ENCODE measurements at places on chromosomes 6 and 20.
A peak's percentile ranks its signal among the peaks of the same experiment; 100 is the strongest.

DNA sequence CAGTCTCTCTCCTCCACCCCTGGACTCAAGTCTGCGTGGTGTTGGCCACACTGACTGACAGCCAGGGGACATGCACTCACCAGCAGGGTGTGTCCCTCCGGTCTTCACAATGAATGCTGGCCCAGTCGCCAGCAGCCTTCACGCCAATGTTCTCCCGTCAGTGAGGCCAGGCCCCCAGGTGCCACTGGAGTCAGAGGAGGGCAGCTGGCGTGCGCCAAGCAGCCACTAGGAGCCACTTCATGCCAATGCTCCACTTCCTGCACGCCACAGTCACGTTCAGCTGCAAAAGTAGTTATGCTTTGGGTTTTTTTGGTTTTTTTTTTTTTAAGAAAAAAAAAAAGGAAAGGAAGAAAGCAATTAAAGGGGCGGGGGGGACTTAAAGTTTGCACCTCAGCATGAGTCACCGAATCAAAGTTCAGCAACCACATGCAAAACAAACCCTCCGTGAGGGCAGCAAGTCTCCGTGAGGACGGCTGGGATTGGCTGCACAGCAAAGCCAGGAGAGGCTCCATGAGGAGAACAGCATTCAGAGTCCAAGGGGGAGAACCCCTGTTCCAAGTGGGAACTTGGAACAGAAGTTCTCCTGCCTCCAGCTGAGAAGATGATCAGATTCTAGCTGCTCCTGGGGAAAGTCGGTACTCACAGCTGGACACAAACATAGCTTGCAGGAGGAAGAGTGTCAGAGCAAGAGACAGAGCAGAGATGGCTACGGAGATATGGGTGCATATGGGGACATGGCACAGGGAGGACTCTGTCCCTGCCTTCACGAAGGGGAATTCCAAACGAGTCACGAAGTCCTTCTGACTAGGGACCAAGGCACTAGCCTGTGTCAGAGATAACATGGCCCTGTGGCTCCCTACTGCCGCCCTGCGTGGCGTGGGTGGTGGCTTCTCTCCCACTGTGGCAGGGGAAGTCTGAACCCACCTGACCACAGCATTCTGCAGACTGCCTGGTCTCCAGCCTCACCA, at the start of gene ZC3H12D:
ZC3H12D (minus strand) TSS at position 282 of the 968 bp plus-strand sequence. CDS start 10,471 bp downstream, outside the sequence.
- peak; percentile 94 for DNase-seq

DNA sequence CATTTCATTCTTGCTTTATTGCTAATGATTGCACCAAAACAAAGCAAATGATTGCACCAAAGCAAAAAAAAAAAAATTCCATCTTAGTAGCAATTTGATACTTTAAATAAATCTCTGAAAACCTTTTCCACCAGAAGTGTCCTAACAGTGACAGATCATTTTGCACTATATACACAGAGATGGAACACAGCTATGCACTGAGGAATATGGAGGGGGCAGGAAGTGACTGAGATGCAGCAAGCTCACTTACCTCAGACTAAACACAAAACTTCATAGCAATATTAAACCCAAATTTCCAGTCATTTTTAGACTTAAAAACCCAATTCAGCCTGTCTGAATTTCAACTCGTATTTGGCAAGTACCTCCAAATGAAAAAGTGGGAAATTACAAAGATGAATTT, 41.2 kb downstream of the HIVEP2 start:
- DNase-seq, result peak; percentile 46

DNA sequence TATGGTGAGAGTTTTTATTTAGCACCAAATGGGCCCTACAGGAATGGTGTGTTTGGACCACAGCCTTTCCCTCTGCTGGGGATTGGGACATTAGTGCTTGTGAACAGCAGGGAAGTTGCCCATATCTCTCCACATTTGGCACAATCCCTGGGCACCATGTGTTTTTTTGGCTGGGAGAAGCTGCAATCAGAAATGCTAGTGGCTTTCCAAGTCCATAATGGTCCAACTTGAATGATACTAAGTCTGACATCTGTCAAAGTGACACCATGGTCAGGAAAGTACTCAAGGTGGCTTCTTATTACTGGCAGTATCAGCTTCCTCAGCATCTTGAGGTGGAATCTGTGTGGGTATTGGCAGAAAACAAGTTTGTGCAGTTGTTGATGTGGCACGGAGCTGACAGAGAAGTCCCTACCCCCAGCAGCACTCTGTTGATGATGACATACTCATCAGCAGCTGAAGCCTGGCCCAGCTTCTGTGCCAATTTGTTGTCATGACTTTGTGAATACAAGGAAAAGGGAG, 53.0 kb downstream of the SASH1 start:
- DNase-seq, result no peak

- DNase-seq, result no peak
Measured at GRCh38 chr6:126886106-126886505, 232.4 kb upstream of the RSPO3 start.

GRCh38 chr6:93746892-93747291, 327.5 kb upstream of the EPHA7 start:
- no peak for DNase-seq
